ENCODE measurements at places on chromosomes 4 and X.

DNA sequence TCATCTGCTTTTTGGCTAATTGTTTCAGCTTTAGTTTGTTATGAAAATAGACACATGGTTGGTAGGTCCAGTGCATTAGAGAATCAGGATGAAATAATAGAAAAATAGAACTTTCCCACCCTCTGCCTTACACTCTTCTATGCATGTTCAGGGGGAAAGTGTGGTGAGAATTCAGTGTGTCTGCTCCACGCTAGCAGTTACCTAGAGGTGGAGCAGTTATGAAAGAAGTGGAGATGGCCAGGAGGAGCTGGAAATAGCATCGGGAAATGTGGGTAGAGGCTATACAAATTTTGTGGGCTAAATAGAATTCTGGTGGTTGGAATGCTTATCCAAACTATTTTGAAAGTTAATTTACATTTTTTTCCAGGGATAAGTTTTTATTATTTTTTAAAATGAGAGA is 91.4 kb upstream of the MAD2L1 start:
- no peak for DNase-seq

- DNase-seq = no peak
These were observed 189.8 kb upstream of the AFF2 start for GRCh38 chrX:148310426-148311165.

GRCh38 chr4:72077346-72077745 is 45.5 kb downstream of the NPFFR2 start:
- DNase-seq = no peak

DNA sequence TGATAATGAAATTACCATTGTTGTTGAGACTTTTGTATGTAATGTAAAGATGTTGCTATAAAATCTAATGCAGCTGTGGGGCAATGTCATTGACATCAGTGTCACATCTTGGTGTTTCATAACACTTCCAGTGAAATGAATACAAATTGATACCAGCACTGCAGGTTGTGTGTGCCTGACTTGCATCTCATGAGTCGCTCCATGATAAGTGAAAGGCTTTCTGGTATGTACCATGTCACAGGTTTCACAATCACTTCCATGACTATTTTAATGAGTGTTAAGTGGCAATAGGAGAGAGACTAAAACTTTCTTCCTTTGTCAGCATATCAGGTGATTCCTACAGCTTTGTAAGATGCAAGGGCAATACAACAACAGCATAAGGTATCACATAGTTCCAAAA is 94.4 kb downstream of the ABCB7 start:
- DNase-seq = no peak

- DNase-seq = no peak
These were observed 25.1 kb downstream of the RRAGB start for GRCh38 chrX:55742649-55743048.

All from cerebellar nuclear complex (tissue), 1 donor.